Activated B cell treated with CpG ODN at 0.5 μM for 24 hours (primary cell): ENCODE measurements at places on chromosomes 7 and 10. TPM values are rescaled to one million over a fixed set of nuclear protein-coding genes. Genes with fewer than 3 reads are reported as not detected.

DNA sequence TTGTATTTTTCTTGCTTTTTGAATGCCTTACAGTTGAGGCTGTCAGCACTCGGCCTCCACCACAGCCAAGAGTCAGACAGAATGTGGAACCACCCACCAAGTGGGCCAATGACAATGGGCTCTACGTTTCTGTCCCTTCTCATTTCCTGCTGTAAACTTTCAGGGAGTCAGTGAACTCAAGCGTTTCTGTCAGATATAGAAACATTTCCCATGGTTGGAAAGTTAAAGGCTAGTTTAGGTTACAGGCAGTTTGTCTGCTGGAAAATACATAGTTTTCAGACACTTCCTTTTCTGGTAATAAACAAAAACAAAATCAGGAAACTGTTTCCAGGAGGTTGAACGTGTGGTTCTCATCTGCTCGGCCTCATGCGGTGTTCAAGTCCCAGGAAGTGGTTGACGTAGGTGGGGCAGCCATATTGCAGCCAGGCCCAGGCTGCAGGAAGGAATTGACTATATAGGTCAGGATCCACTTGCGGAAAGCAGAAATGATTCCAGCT is 245.1 kb downstream of the CAMK1D start:
- DNase-seq = no peak

Gene GNAT3
- total RNA-seq = not detected in 2 replicates

GRCh38 chr10:120641695-120642094 is 184.7 kb downstream of the PLPP4 start:
- no peak for DNase-seq

Gene APBB1IP
- 79.1 and 85.5 TPM in 2 replicates for total RNA-seq

DNA sequence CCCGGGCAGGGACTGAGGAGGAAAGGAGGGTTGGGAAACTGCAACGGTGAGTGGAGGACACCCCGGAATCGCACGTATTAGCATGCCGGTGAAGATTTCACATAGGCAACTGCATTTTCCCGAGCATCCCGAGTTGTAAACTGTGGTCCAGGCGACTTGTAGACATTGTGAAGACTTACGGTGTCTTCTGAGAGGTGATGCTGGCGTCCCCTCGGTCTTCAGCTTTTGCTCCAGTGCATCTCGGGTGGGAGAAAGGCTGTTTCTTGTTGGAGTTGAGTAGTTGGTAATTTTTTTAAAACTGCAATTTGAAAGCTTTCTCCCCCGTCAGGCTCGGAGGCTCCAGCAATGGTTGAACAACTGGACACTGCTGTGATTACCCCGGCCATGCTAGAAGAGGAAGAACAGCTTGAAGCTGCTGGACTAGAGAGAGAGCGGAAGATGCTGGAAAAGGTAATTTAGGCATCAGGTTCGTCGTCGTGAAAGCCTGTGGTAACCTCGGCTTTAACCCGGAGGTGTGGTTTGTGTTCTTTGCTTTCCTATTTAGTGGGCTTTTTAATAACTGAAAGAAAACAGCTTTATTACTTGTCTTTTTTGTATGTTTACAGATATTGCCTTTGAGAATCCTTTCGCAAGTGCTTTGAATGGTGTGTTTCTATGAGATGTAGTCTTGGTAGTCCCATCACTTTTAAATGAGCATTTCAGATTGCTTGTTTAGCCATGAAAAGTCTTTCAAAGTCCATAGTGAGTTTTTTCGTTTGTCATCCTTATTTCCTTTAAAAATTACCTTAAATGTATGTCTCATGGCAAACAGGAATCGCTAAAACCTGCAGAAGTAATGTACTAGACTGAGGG is 687 bp downstream of the HELLS start:
- DNase-seq = no peak

Gene CDHR1
- total RNA-seq = 2.8 and 3.7 TPM in 2 replicates

DNA sequence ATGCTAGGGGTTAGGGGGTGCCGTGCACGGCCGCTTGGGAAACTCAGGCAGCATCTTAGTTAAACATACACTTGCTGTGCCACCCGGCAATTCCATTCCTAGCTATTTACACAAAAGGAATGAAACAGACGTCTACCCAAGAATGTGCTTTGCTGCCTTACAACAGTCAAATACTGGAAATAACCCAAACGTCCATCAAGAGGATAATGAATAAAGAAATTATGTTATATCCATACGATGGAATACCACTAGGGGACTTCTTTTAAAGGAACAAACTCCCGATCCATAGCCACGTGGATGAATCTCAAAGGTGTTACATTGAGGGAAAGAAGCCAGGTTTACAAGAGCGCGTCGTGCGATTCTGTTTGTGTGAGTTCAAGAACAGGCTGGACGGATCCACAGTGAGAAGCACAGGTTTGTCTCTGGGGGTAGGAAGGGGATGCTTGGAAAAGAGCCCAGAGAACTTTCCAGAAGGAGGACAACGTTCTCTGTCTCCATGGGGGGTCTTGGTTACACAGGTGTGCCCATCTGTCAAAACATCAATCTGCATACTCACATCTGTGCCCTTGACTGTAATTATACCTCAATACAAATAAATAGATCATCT is 41.8 kb downstream of the STK32C start:
- no peak for DNase-seq

- no peak for DNase-seq
Measured at GRCh38 chr7:34198231-34198641, 292.9 kb downstream of the BMPER start.

DNA sequence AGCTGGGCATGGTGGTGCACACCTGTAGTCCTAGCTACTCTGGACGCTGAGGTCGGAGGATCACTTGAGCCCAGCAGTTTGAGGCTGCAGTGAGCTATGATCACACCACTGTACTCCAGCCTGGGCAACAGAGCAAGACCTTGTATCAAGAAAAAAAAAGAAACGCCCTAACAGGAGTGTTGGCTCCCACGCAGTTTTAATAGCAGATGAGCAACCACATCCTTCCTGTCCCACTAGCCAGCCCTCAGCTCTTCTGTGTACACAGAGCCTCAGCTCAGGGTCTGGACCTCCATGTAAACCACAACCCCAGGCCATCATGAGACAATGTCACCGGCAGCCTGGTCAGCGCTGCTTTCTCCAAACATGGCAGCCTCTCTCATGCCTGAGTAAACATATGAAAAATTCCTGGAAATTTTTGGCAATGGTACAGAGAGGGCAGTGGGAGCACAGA is 108.2 kb downstream of the PIP4K2A start:
- DNase-seq = no peak

GRCh38 chr7:50962962-50963374 is 180.3 kb upstream of the GRB10 start:
- no peak for DNase-seq

Gene MSS51
- 4.0 and 5.2 TPM in 2 replicates for total RNA-seq

- no peak for DNase-seq
Measured at GRCh38 chr7:340200-340937, 50.4 kb downstream of the FOXL3 start.

GRCh38 chr10:61529208-61529607 is 76.0 kb upstream of the TMEM26 start:
- no peak for DNase-seq

DNA sequence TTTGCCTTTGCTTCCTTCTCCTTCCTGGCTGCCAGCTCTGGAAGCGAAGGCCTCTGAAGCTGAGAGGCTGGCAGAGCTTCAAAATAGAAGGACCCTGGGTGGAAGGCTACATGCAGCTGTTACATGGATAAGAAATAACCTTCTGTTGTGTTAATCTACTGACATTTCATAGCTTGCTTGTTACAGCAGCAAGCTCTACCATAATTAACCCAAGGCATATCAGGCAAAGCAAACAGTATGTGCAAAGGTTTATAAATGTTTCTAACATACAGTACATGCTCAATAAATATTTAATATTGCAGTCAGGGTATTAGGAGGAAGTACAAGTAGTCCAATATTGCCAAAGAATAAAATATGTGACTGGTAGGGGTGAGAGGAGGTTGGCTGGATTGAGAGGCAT is 55.6 kb upstream of the MKLN1 start:
- no peak for DNase-seq

Gene DGKI
- total RNA-seq = not detected in 2 replicates

Gene FKBP6
- not detected in 2 replicates for total RNA-seq

DNA sequence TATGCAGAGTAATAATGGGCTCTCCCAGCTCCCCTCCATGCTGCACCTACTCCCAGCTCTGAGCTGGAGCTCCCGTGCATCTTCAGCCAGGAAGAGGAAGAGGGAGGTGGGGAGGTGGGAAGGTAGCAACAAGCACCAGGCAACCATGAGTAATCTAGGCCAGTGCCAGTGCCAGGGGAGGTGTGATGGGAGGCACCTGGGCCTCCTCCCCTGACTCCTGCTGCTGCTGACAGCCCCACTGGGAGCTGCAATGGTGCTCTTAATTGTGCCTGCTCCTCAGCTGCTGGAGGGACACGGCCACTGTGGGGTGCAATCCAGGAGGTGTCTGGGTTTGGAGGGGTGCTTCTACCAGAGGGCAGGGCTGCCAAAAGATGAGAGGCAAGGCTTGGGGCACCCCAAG is 243.0 kb downstream of the PLXNA4 start:
- DNase-seq = no peak

- no peak for DNase-seq
Measured at GRCh38 chr10:102863660-102864059, 5.6 kb upstream of the AS3MT start.

Gene SAMD9
- total RNA-seq = 24.4 and 26.3 TPM in 2 replicates

Gene PKD2L1
- total RNA-seq = not detected in 2 replicates

DNA sequence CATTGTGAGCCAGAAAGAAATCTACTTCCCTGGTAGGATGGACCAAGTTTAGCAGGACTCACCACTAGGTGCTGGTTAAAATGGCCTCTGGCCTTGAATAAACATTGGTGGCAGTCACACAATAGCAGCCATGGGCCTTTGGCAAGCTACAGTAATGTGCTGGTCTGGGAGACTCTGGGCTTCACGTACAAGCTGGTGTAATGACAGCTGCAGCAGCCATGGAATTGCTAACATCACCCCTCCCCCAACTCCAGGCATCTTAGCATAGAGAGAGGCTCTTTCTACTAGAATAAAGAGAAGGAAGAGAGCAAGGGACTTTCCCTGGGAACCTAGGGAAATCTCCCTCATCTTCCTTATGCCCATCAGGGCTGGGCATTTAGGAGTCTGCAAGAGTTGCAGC is 205.1 kb upstream of the SEMA3A start:
- DNase-seq = no peak

DNA sequence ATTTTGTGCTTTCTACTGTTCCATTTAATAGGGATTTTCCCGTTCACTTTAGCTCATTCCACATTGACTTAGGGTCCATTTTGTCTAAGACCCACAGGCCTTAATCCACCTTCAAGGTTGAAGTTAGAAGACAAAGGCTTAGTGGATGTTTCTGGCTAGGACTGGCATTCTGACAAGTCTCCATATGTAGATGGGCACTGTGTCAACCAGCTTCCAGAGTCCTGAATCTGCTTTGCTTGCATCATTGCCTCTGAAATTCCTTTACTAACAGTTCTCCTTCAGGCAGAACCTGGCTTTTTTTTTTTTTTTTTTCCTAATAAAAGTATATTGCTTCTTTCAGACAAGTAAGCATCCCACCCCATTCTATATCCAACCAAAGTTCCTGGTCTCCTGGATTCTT is 69.6 kb upstream of the PDCD4 start:
- DNase-seq = no peak
